ENCODE measurements at places on chromosomes 13 and 19.
A peak's percentile ranks its signal among the peaks of the same experiment; 100 is the strongest.

GRCh38 chr13:110555601-110556223, 5.8 kb downstream of the RAB20 start:
- no peak for DNase-seq

DNA sequence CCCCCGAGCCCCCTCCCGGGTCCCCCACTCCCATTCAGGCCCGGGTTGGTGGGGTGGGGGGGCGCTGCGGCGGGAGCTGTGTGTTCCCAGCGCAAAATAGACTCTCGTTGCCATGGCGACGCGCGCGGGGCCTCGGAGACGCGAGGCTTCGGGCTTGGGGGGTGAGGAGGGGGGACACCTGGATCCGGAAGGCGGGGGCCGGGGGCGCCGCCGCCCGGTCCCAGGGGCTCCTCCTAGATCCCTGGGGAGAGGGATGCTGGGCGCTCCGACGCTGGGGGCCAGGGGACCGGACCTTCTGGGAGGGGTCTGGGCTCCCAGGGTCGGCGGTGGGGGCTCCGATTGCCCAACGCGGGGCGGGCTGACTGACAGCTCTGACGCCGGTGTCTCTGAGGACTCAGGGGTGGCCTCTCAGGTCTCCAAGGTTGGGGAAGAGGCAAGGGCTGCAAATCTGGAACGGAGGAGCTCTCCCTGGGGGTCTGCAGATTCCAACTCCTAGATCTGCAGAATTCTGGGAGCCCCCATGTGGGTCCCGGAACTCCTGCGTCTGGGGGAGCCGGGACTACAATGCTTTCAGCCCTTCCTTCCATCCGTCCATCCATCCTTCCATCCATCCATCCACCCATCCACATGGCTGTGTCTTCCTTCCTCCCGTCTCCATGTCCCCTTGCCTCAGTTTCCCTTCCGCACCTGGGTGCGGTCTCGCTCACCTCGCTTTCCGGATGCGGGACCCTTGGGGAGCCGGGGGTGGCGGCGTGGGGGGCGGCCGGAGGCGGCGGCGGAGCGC, 9.1 kb upstream of the SHISA7 start:
- peak; percentile 62 for DNase-seq

DNA sequence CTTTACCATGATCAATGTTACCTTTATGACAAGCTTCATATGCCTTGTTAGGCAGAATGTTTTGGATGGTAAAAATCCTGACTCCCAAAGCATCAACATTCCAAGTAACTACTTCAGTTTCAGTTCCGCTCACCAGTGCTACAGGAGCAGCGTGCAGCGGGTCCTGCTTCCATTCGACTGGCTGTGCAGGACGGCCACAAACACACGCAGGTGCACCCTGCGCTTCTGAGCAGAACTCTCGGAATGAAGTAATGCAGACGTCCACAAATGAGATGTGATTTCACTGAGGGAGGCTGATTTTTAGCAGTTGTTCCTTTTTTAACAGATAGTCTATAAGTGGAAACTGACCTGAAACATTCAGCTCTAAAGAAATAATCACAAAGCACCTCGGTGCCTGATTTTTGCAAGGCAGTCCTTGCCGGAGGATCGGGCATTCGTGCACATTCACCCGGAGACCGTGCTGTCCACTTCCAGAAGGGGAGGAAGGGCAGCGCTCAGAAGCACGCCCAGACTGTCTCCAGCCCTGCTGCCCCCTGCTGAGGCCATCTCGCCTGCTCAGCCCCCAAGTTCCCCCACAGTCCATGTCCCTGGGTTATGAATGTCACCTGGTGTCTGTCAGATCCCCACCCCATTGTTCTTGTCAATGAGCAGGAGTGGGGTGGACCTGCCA, 85.8 kb downstream of the RAB20 start:
- no peak for DNase-seq

- no peak for DNase-seq
Measured at GRCh38 chr13:92390217-92390616, 836.4 kb upstream of the GPC6 start.

DNA sequence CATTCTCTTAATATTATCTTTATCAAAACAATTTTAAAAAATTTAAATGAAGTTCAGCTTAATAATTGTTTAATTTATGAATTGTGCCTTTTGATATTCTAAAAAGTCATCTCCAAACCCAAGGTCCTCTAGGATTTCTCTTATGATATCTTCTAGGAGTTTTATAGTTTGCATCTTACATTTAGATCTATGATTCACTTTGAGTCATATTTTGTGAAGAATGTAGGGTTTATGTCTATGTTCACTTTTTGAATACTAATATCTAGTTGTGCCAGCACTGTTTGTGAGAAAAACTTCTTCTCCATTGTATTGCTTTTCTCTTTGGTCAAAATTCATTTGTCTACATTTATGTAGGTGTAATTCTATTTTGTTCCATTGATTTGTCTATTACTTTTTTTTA, 1068.4 kb upstream of the SPRY2 start:
- DNase-seq, result no peak

- DNase-seq, result no peak
Measured at GRCh38 chr13:87302931-87303330, 368.2 kb upstream of the SLITRK5 start.

- no peak for DNase-seq
Measured at GRCh38 chr13:50197705-50198104, 182.5 kb downstream of the KCNRG start.

GRCh38 chr19:8561075-8561764, 16.0 kb downstream of the MYO1F start:
- no peak for DNase-seq

DNA sequence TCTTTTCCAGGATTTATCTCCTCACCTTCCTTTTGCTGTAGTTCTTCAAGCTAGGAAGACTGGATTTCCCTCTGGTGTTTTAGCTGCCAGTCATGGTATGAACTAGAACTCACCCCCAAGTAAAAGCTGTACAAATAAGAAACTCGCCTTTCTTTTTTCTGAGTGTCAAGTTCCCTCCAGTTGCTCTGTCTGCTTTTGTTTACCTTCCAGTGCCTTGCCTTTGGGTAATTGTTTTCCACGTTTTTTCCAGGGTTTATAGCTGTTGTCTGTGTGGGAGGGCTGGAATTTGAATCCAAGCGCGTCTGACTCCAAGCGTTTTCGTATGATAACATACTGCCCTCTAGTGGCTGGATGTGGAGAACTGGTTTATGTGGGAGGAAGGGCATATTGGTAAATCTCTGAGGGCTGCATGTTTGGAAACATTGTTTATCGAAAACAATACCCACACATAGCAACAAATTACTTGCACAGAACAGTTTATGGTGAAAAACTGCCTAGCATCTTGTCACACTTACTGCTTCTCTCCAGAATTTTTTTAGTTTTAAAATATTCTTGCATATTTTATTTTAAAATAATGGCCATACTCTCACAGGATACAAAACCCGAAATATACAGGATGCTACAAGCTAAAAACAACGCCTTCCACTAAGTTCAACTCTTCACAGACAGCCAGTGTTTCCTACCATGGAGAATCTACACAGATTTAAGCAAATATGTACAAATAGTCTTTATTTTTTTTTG, 19.2 kb downstream of the RCN3 start:
- no peak for DNase-seq

DNA sequence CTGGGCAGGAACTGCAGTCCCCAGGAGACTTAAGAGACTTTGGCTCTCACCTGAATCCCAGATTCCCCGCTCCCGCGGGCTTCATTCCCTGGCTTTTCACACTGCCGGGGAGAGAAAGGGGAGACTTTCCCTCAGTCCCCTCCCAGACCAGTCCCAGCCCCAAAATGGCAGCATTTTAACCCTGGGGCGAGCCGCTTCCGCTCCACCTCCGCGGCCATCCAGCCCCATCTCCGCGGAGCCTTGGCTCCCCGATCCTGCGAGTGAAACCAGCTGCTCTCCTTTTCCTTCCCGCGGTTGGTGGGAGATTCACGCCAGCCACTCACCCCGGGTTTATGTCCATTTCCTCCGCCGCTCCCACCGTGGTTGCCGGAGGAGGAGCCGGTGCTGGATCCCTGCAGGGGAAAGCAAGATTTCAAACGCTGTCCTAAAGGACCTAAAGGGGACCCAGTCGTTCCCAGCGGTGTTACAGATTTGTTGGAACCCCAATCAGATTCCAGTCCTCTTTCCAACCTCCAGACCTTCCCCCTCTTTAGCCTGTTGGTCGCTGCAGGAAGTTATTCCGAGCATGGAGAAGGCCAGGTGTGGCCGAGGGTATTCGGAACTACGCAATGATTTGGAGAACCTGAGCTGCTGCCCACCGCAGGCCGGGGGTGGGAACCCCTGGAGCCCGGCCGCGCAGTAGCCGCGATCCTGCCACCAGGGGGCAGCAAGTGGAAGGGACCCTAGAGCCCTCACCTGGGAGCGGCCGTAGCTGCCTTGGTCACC, 3.4 kb downstream of the DMKN start:
- peak; percentile 84 for DNase-seq

DNA sequence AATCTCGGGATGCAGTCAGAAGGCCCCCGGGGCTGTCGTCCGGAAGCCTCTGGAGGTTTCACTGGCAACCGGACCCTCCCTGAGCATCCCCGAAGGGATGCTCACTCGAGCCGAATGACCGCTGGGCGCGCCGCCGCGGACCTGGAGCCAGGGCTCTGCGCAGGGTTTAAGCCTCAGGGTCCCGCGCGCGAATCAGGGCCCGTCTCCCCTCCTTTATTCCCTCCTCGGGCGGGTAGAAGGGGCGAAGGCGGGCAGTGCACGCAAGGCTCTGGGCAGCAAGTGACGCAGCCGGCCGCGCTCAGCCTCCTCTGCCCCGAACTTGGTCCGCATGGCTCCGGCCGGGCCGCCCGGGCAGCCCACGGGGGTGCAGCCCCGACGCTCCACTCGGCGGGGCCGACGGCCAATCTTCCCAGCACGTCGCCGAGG, 572 bp downstream of the SHISA2 start:
- no peak for DNase-seq

- no peak for DNase-seq
Measured at GRCh38 chr13:92951273-92951890, 275.2 kb upstream of the GPC6 start.

DNA sequence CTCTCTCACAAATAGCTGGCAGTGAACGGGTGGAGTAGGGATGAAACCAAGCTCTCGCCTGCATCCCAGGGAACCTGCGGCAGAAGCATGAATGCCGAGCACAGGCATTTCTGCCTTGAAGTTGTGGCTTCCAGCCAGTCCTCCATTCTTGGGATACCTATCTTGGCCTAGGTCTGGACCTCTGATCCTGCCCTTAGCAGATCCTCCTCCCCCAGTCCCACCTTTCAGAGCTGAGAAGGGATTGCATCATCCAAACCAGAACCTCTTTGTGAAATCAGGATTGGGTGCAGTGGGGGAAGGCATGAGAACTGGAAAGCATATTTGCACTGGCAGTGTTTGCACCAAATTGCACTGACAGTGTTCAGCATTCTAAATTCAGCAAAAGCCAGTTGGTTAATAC, 5.8 kb downstream of the ZNF780A start:
- no peak for DNase-seq

DNA sequence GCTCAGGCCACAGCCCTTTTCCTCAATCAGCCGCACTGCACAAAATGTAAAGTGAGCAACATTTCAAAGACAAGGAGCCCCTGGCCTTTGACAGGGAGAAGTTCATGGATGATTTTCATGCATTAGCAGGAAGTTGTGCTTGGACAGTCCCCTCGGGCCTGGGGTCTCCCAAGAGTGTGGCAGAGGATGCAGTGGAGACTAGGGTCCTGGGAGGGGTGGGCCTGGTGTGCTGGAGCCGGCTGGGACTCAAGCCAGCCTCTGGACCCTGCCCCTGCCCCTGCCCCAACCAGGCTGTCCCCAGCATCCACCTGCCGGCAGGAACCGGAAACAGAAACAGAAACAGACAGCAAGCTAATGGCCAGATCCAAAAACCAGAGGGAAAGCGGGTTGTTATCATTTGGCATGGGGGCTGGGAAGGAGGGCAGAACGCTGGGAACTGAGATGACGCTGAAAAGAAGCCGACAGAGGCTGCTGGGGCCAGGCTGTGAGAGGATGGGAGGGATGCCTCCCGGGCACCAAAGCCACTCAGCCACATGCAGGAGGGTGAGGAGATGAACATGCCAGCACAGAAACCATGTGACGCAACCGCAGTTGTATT, 2.3 kb downstream of the GAS6 start:
- DNase-seq, result peak; percentile 81

DNA sequence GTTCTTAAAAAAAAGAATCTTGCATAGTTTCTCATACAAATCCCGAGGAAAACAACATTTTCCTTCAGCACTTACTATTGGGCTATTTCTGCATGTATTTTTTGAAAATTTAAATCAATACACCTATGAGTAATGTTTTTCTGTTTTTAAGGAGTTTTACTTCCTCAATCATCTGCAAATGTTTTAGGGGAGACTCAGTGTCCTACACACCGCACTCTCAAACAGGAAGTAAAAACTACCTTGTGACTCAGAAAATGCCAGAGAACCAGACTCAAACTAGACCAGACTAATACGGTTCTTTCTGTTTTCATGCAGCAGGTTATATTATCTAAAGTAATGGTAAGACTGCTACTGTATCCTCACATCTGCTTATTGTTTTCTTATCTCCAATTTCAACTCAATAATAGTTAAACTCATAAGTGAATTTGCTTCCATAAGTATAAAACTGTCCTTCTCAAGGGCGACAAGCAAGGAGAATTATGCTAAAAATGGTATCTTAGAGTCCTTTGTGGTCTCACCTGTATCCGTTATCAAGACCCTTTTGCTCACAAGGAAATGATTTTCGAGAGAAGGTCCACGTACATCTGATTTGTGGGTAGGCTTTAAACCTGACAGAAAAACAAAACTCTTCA, 52.5 kb downstream of the FLT3 start:
- DNase-seq, result no peak

DNA sequence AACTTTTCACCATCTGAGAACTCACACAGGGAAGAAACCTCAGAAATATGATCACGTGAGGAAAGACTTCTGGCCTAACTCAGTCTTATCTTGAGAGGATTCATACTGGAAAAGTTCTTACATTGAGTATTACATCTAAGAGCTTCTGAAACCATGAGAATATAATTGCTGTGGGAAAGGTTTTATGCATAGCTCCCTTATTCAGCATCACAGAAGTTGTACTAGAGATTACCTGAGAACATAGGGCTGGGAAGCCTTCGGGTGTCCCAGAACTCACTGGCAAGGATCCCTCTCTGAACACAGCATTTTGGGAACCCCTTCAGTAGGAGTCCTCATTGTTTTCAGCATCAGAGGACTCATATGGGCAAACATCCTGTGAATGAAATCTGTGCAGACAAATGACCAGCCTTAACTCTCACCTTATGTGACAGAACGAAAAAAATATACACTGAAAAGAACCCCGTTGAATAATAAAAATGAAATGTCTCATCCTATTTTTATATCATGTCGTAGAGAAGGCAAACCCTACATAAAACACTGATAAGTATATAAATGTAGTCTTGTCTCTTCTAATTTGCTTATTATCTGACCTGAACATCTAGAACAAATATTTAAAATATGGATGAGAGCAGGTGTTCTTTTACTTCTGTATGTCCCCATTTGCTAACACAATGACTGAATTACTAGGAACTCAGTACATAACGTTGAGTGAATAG, 14.2 kb downstream of the ZNF274 start:
- no peak for DNase-seq

GRCh38 chr13:36068566-36068965, 62.6 kb downstream of the DCLK1 start:
- DNase-seq, result no peak
